Activated CD4-positive, alpha-beta T cell treated with anti-CD3 and anti-CD28 coated beads, Interleukin-2, amount 50 U/mL, for 4 hours (primary cell): ENCODE measurements at places on chromosomes 5 and 9.
A peak's percentile ranks its signal among the peaks of the same experiment; 100 is the strongest.

GRCh38 chr5:113552137-113552536 lies 38.6 kb downstream of the YTHDC2 start:
- no peak for DNase-seq

DNA sequence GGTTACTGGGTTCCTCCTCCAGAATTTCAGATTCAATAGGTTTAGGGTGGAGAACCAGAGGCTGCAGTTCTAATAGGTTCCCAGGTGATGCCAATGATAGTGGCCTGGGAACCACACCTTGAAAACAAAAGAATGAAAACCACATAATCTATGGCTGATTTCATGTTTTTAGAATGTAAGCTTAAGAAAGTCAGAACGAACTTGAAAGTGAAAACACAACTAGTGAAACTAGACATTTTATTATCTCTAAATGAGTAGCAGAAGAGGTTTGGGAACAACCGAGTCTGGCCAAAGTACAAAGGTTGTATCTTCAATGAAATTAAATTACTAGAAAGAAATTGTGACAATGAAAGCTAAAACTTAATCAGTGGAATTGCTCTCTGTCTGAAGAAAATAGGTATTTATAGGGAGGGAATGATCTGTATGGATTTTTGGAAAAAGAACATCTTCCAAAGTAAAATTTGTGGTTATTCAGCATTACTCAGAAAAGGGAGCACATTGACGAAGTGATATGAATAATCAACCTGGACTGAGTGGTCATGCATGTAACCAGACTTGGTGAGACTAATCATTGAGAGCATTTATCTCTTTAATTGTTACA lies 24.9 kb upstream of the CEP120 start:
- DNase-seq = no peak

DNA sequence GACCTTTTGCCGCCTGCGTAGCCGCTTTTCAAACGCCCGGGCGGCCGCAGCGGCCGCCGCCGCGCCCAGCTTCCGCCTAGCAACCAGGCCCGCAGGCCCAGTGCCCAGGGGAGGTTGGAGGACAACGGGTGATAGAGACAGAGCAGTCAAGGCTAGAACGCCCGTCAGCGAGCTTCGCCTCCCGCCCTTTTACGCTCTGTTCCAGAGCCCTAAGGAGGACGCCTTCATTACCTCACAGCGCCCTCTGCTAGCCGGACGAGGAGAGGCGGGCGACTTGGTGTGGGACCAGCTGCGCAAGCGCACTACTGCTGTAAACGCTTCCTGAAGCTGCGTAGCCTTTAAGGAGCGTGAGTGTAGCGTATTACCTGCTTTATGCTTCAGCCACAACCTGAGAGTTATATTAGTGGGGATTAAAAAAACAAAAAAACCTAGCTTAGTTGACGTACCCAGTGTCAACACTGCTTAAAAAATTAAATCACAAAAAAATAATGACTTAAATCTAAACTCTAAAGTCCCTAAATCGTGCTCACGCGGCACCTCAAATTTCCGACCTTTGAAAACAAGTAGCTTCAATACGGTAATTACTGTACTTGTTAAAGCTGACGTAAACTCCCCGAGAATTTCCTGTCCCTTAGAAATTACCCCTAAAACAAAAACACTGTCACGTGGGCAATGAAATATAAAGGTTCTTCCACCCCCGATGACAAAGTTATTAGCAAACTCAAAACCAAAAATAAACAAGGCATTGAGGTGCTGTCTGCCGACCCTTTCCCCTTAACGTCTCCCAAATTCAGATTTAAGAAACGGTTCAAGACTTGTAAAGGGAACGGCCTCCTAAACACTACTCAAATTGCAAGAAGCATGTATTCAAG lies at the start of gene CEP120:
Gene CEP120, minus strand, starts transcription at position 126 of the 872 bp plus-strand sequence. CDS start 405 bp downstream, outside the sequence.
- peak; percentile 96 for DNase-seq

- DNase-seq = no peak
Measured at GRCh38 chr5:3596857-3597166, 1.2 kb downstream of the IRX1 start.

GRCh38 chr5:67520161-67520908 lies 323.7 kb upstream of the CD180 start:
- no peak for DNase-seq

DNA sequence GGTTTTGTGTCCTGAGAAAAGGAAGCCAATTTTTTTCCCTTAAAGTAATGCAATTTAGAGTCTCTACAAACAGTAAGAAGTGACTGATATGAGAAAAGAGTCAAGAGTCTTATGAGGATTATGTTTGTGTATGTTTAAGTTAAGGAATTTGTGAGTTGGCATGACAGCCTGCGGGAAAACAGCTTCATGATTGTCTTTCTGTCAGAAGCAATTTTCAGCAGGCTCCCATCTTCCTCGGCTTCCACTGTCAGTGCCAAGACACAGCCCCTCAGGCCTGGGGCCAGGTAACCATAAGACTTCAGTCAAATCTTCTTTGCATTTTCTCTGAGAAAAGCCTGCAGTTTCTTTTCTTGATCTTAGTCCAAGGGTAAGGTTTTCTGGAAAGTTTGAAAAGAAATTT lies 17.0 kb upstream of the SELENOP start:
- no peak for DNase-seq

DNA sequence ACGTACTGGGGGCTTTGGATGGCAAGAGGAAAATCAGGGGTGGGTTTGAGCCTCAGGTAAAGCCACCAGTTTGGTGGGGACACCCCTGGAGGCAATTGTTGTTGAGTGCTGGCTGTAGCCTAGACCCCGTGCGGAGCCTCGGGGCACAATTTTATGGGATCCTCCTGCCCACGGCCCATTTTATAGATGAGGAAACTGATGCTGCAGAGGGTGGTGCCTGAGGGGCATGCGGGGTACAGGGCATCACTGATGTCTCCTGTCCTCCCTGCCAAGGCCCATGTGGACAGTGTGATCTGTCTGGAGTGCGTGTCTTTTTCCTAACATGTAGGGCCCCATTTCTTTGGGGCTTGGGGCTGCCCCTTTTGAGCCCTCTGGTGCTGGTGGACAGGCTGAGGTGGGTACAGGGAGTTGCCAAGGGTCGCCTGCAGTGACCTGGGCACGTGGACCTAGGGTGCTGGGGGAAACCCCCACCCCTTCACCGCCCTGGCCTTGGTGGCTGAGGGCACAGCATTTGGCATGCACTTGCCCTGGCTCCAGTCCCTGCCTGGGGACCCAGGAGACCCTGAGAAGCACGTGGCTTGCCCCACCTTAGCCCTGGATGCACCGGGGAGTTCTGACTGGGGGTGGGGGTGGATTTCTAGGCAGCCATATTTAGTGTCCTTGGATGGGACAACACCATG lies 22.1 kb downstream of the WNK2 start:
- no peak for DNase-seq

GRCh38 chr9:76926324-76926741 lies 20.4 kb upstream of the PRUNE2 start:
- no peak for DNase-seq

DNA sequence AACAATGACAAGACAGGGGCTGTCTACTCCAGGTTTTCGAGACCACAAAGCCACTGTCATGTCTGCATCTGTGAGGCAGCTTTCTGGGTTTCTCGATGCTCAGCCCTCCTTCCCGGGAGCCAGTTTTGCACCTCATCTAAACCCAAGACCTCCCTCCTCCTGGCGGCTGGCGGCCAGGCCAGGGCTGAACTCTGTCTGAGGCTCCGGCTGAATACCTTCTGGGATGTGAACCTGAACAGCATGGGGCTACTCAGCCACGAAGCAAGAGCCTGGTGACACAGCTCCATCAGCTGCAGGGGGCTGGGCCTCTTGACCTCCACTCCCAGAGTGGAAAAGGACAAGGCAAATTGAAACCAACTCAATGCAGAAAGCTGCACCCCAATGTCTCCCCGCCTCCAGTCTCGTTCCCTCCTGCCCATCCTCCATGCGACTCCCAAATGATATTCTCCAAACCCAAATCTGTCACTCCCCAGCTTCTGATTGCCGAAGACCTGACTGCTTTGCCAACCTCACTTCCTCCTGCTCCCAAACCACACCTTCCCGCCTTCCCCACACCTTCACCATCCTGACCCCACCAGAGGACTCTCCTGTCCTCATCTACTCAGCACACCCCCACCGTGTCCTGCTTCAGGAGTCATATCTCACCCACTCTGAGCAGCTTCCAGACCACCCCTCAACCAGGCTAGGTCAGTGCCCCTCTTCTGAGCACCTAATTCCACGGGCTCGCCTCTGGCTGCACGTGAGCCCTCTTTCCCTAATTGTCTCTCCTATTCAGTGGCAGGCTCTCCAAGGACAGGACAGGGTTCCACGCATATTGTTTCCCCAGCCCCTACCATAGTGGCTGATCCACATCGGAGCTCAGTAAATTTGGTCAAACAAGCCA lies 4.5 kb downstream of the ANKS6 start:
- DNase-seq = no peak

DNA sequence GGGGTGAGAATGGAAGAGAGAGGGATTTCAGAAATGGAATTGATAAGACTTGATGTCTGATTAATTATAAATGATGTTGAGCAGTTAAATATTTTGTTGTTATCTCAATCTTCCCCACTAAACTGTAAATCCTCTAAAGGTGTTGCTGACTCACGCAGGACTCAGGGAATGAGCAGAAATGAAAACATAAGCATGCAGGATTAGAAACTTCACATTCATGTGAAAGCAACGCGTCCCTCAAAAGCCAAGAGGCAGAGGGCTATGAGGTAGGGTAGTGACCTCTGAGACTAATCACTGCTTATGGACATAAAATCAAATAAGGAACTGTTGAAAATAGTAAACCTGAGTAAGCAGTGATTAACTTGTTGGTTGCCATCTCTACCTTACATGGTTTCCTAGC lies 21.1 kb downstream of the ADAMTSL1 start:
- no peak for DNase-seq

- DNase-seq = no peak
Measured at GRCh38 chr5:176954050-176954449, 52.5 kb downstream of the UIMC1 start.

DNA sequence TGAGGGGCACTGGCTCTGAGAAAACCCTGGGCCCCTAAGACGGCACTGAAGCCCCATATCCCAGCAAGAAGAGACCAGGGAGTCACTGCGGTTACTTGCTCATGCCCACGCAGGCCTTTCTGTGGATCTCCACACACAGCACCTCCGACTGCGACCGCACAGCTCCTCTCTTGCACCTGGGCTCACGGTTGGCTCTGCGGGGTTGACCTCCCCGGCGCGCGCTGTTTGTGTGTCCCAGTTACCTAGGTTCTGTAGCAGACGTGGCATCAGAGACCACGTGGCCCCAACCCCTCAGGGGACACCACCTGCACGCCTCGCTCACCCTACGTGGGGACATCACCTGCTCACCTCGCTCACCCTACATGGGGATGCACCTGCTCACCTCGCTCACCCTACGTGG lies 12.7 kb downstream of the LPCAT1 start:
- DNase-seq = no peak

GRCh38 chr5:67243944-67244343 lies 47.3 kb upstream of the CD180 start:
- DNase-seq = no peak

DNA sequence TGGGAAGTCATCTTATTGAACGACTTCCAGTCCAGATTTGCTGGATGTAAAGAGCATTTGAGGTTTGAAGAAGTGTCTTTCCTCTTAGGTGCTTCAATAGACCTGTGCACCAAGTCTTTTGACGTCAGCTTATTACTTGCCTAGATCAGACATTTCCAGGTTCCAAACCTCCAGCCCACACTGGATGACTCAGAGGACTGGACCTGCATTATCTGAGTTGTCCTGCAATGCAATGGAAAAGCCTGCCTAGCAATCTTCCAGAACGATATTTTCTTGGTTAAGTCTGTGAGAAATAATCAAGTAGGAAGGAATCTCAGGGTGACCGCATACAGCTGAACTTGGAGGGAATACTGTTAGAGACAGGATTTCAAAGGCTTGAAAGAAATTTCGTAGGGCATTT lies 147.2 kb upstream of the MOCS2 start:
- no peak for DNase-seq

GRCh38 chr9:101486693-101487442 lies 46.8 kb upstream of the RNF20 start:
- no peak for DNase-seq

DNA sequence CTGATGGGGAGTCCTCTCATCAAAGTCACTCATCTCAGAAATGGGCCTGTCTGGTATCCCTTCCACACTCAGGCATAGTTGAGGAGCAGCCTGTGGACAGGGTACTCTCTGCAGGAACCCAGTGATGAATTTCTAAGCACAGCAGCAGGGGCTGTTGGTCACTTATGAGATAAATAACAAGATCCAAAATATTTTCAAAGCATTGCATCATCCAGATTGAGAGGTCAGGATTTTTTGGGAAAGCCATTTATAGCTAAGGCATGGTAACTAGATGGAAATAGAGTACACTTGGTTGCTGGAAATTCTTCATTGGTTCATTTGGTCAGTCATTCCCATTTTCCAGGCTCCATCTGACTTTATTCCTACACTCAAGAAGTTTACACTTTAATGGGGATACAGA lies 246.8 kb upstream of the RAI14 start:
- no peak for DNase-seq

- DNase-seq = no peak
Measured at GRCh38 chr5:174317256-174317894, 271.9 kb downstream of the NSG2 start.

GRCh38 chr9:2574203-2574602 lies 47.4 kb upstream of the VLDLR start:
- no peak for DNase-seq

- no peak for DNase-seq
Measured at GRCh38 chr5:2128686-2129355, 246.1 kb upstream of the IRX4 start.

DNA sequence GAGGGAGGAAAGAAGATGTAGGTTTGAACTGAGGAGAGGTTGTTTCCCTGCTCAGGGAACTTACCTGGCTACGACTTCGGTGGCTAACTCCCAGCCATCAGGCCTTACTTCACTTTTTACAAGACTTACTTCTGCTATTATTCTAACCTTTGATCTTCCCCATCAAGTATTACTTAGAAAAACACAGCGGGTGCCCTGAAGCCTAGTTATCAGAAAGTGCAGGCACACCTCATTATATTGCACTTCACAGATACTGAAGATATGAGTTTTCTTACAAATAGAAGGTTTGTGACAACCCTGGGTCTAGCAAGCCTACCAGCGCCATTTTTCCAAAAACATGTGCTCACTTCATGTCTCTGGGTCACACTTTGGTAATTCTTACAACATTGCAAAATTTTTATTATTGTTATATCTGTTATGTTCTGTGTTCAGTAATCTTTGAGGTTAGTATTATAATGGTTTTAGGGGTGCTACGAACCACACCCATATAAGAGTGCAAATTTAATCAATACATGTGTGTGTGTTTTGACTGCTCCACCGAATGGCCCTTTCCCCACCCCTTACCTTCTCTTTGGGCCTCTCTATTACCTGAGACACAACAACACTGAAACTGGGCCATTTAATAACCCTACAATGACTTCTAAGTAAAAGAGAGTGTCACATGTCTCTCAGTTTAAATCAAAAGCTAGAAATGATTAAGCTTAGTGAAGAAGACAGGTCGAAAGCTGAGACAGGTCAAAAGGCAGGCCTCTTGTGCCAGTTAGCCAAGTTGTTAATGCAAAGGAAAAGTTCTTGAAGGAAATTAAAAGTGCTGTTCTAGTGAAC lies 2102.7 kb upstream of the WWC1 start:
- DNase-seq = no peak

GRCh38 chr5:126449751-126450271 lies 26.6 kb downstream of the GRAMD2B start:
- DNase-seq = peak; percentile 49

GRCh38 chr5:145280214-145280613 lies 554.9 kb downstream of the PRELID2 start:
- DNase-seq = no peak
